ENCODE measurements at places on chromosomes 11 and 22. TPM values are rescaled to one million over a fixed set of nuclear protein-coding genes. Genes with fewer than 3 reads are reported as not detected.

DNA sequence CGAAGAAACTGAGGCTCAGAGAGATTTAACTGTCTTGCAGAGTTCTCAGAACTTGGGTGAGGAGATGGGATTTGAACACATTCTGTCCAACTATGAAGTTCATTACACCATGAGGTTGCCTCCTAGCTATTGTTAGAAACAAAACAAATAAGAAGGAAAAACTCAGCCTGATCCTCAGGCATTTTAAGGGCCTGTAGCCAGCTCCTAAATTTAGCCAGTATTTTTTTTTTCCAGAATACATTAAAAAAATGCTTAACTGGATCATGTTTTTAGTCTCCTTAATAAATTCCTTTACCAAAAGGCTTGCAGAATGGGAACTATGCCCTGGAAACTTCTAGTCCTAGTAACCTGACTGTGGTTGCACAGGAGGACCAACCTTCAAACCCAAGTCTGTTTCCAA, 212.0 kb downstream of the CSNK2A3 start:
- no peak for DNase-seq
- H3K27ac ChIP-seq: peak overlapping the region; percentile 67
- H3K27me3 ChIP-seq: no peaks in the 10 kb centered on the region
- H3K4me1 ChIP-seq: peaks cover 26% of the 10 kb centered on the region
- H3K4me3 ChIP-seq: no peak overlapping the region

GRCh38 chr11:1071571-1072115, 3.0 kb upstream of the MUC2 start:
- no peaks in the 10 kb centered on the region for H3K36me3 ChIP-seq
- H3K27me3 ChIP-seq: peaks cover 19% of the 10 kb centered on the region
- H3K4me1 ChIP-seq: peaks cover 2% of the 10 kb centered on the region
- no peak for DNase-seq
- no peak overlapping the region for H3K4me3 ChIP-seq
- no peak overlapping the region for H3K27ac ChIP-seq

DNA sequence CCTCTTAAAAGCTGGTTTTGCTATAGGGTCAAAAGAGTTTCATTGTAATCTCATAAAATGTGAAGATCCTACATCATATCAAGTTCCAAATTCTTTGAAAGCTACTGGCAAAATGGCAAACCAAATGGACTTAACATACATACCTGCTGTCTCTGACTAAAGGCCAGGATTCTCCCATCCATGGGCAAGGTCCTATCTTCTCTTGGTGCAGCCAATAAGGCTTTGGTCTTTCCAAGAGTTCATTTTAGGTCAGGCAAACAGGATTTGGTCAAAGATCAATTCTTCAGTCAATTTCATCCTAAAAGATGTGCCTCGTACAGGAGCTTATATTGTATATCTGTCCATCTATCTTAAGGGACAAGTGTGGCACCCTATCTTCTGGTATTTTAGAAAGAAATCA, 49.7 kb downstream of the CADM1 start:
- H3K27me3 ChIP-seq: no peaks in the 10 kb centered on the region
- no peak for DNase-seq
- H3K36me3 ChIP-seq: no peaks in the 10 kb centered on the region
- H3K27ac ChIP-seq: no peak overlapping the region

- DNase-seq: no peak
- H3K27me3 ChIP-seq: peaks cover 9% of the 10 kb centered on the region
- no peaks in the 10 kb centered on the region for H3K36me3 ChIP-seq
- H3K27ac ChIP-seq: no peak overlapping the region
These were observed 325.4 kb upstream of the CCDC90B start for GRCh38 chr11:83611600-83611999.

DNA sequence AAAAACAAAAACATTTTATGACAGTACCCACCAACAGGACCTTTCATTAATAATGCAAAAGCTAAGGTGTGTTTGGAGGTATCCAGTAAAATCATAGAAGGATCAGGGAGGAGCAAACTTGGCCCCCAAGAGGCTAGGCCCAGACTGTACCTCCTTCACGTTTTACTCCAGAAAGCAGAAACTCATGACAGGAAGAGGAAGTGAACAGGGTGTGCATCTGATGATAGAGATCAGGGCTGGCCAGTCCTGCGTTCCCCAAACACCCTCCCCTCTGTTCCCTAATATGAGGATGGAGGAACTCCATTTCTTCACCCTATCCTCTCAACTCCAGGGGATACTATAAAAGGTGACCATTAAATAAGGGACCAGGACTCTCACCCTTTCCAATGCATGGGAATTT, 10.2 kb upstream of the MS4A12 start:
- H3K4me1 ChIP-seq: no peaks in the 10 kb centered on the region
- no peak overlapping the region for H3K4me3 ChIP-seq
- no peak for DNase-seq
- no peaks in the 10 kb centered on the region for H3K36me3 ChIP-seq

DNA sequence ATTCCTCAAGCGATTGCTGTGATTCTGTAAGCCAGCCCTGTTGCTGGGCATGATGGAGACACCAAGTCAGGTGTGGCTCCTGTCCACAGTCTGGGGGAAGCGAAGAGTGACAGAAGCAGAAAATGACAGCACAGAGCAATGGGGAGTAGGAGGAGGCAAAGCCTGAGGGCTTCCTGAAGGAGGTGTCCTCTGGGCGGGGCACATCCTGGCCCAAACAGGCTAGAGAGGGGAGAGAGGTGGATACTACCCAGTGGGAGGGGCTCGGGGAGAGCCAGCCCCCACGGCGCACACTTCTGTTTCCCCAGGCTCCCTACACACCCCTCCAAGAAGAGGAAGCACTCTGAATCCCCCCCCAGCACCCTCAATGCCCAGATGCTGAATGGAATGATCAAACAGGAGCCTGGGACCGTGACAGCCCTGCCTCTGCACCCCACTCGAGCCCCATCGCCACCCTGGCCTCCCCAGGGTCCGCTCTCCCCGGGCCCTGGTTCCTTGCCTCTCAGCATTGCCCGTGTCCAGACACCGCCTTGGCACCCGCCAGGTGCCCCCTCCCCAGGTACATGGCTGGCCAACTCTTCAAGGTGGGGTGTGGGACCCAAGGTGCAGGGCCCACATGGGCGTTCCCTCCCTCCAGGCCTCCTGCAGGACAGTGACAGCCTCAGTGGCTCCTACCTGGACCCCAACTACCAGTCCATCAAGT, 18.9 kb downstream of the MYRF start:
- DNase-seq: no peak
- H3K4me1 ChIP-seq: peaks cover 5% of the 10 kb centered on the region
- H3K27ac ChIP-seq: no peak overlapping the region
- no peaks in the 10 kb centered on the region for H3K27me3 ChIP-seq
- no peaks in the 10 kb centered on the region for H3K36me3 ChIP-seq

DNA sequence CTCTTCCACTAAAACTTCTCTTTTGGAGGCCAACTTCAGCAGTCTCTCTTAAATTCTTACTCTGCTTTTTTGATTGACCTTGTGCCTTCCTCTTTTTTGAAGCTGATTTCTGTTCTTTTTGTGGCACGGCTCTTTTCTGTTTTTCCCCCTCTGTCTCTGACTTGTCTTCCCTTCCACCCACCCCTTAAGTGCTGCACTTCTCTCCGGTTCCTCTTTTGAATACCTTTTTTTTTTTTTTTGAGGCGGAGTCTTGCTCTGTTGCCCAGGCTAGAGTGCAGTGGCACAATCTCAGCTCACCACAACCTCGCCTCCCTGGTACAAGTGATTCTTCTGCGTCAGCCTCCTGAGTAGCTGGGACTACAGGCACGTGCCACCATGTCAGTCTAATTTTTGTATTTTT, 211.9 kb downstream of the BLID start:
- H3K4me3 ChIP-seq: no peak overlapping the region
- H3K27ac ChIP-seq: no peak overlapping the region
- H3K4me1 ChIP-seq: no peaks in the 10 kb centered on the region
- no peak for DNase-seq
- H3K36me3 ChIP-seq: no peaks in the 10 kb centered on the region

GRCh38 chr22:42473484-42474193, 41.4 kb upstream of the NFAM1 start:
- no peak overlapping the region for H3K27ac ChIP-seq
- no peak overlapping the region for H3K4me3 ChIP-seq
- no peaks in the 10 kb centered on the region for H3K4me1 ChIP-seq
- no peak for DNase-seq
- H3K27me3 ChIP-seq: peaks cover 28% of the 10 kb centered on the region

JRKL gene
- total RNA-seq: 12.0 TPM

GRCh38 chr11:88281317-88281712, 56.2 kb downstream of the CTSC start:
- no peaks in the 10 kb centered on the region for H3K36me3 ChIP-seq
- no peak overlapping the region for H3K4me3 ChIP-seq
- peaks cover 2% of the 10 kb centered on the region for H3K27me3 ChIP-seq
- no peak overlapping the region for H3K27ac ChIP-seq
- DNase-seq: no peak

NFRKB gene
- total RNA-seq: 26.0 TPM

GRCh38 chr11:64485074-64485473, 105.9 kb upstream of the SLC22A12 start:
- no peak for DNase-seq
- peaks cover 50% of the 10 kb centered on the region for H3K27me3 ChIP-seq

- DNase-seq: no peak
- no peak within 1 kb of the TSS for H3K27ac ChIP-seq
- H3K4me3 ChIP-seq: peak within 1 kb of the TSS; percentile 59
- peaks cover 16% of the 10 kb centered on the region for H3K4me1 ChIP-seq
- H3K36me3 ChIP-seq: no peaks in the 10 kb centered on the region
These were observed at the start of gene RTN4R for GRCh38 chr22:20268279-20269012. Gene RTN4R (minus strand): TSS chr22:20268318. CDS start chr22:20268092, 226 bp downstream.

DNA sequence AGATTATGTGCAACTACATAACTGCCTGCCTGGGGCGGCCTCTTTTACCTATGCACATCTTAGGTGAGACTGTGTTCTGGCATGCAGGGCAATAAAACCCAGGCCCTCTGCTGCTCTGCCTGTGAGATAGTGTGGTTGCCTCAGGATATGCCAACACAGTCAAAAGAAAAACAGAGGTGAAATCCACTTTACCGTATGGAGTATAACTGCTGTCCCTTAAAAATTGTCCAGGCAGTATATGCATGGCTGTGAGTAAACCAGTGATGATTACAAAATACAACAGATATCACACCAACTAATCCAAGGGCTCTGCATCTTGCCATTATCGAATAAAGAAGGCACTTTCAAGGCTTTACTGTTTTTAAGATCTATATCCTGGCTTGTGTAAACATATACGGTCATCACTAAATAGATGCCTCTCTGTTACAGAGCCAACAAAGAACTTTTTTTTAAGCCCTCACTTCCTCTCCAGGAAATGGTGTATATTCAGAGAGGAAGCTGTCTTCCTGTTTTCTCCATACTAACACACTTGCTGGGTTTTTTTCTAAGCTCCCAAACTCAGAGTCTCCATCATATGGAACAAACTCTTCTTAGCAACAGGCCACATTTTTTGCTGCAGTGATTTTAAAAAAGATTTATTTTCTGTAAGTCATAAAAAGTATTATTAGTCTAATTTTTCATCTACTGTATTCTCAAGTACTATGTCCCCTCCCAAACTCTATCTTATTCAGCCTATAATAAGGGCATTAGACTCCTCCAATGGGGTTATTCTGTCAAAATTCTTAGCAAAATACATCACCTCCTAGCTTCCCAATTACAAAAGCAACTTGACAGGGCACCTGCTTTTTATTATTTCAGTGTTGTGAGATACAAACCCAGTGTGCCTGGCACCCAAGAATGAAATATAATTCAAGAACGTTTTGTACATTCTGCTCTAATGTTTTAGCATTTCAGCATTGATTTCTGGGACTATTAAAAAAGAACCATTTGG, 135.2 kb downstream of the MAML2 start:
- no peak for DNase-seq
- H3K4me1 ChIP-seq: peaks cover 47% of the 10 kb centered on the region
- no peaks in the 10 kb centered on the region for H3K27me3 ChIP-seq
- H3K4me3 ChIP-seq: no peak overlapping the region

GRCh38 chr11:36469063-36469462, 41.0 kb downstream of the TRAF6 start:
- peak overlapping the region; percentile 49 for H3K27ac ChIP-seq
- DNase-seq: no peak
- peaks cover 51% of the 10 kb centered on the region for H3K4me1 ChIP-seq

SBF1 gene
- total RNA-seq: 96.5 TPM

SLC35E4 gene
- 10.2 TPM for total RNA-seq

OR56A3 gene
- total RNA-seq: not detected

OR10D3 gene
- total RNA-seq: not detected

All from osteocyte (in vitro differentiated cells).